ENCODE measurements at places on chromosomes 1 and 21.

GRCh38 chr1:18646786-18647410 is 16.3 kb downstream of the PAX7 start:
- DNase-seq, result no peak

DNA sequence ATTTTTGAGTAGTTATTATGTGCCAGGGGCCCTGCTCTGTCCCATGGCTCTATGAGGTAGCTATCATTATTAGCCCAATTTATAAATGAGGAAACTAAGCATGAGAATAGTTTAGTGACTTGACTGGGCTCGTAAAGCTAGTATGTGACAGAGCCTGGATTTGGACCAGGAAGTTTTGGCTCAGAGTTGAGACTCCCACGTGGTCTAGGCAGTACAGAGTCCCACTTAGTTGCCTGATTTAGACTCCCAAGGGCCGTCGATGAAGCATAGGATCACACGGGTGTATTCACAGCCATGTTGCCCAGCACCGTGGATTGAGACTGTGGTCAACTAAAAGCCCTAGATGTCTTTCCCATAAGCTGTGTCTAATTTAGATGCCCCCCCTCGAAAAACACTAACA is 81.7 kb downstream of the DDX20 start:
- DNase-seq, result no peak

DNA sequence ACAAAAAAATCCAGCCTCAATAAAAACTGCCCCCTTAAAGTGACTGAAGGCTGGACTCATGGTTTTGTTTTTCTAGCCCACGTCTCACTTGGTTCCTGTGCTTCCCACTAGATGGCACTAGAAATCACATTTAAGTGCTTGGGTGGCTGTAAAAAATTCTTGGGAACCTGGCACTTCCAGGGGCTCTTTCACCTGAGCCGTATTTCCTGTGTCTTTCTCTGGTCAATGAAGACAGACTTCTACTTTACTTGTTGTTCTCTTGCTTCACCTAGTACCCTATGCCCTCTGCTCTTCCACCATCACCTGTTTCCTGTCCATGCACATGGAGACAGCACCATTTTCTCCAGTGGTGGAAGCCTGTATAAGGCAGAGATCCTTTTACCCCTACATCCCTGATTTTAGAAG is 20.0 kb downstream of the METTL13 start:
- no peak for DNase-seq

DNA sequence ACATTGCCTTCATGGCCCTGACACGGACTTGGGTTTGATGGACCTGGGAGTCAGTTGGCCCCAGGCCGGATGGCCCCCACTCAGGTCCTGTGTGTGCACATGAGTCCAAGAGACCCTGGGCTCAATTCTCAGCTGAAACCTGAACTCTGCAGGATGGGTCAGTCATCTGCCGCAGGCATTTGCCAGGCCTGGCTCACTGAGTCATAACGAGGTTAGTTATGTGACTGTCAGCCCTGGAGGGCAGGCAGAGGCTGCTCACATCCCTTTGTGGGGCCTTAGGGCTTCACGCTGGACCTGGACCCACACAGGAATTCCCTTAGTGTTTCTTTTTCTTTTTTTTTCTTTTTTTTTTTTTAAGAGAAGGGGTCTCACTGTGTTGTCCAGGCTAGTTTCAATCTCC is 46.5 kb downstream of the PSMG1 start:
- DNase-seq, result no peak

- no peak for DNase-seq
These were observed 749 bp downstream of the PCBP3 start for GRCh38 chr21:45644041-45644906.

GRCh38 chr1:240149484-240150094 is 57.9 kb downstream of the FMN2 start:
- DNase-seq, result no peak

DNA sequence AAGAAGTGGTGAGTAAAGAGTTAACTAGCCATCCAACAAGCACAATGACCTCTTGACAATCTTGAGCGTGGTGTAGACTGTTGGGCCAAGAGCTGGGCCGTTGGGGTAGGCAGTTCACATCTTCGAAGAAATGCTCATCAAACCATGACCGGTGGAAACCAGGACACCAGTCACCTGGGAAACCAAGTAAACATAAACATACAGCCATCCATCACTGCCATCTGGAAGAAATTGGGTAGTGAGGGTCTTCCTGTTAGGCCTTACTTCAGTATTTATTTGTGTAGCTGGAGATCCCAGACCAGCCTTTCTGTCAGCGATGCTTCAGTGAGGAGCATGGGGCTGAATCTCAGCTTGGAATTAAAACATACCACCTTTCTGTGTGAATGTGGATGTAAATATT is 108.1 kb upstream of the HAO2 start:
- DNase-seq, result no peak

GRCh38 chr1:203116091-203116820 is 11.3 kb upstream of the ADORA1 start:
- no peak for DNase-seq

GRCh38 chr1:206032380-206033140 is 8.9 kb upstream of the CTSE start:
- DNase-seq, result no peak

DNA sequence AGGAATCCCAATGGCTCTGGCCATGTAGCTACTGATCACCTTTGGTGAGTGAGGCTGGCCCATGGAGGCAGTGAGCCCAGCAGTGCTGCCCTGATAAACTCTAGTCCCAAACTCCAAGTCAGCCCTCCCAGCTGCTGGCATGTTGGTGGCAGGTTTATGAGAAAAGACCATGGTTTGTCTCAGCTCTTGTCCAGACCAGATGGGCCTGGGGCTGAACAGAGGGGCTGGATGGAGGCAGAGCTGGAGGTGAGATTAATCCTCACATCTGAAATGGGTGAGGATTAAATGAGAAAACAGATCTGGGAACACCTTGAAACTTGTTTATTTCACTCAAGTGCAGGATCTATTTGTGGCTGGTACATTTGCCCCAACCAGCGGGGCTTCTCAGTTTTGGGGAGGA is 3.2 kb downstream of the TMEM269 start:
- no peak for DNase-seq

DNA sequence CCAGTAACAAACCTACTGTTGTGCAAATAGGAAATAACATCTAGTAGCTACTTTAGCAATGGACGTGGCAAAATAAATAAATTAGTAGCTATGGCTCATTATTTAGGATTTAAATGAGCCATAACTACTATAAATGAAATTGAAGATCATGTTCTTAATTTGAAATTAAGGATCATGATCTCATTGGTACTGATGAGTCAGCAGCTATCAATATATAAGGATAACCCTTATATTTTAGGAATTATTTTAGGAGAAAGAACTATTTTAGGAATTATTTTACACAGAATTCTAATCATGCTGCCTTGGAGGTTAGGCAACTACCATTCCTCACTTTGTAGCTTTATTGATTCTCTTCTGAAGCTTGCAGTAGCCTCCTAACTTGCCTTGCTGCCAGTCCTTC is 24.0 kb downstream of the DR1 start:
- no peak for DNase-seq

- no peak for DNase-seq
These were observed 100.7 kb upstream of the TSPAN2 start for GRCh38 chr1:115189814-115190539.

DNA sequence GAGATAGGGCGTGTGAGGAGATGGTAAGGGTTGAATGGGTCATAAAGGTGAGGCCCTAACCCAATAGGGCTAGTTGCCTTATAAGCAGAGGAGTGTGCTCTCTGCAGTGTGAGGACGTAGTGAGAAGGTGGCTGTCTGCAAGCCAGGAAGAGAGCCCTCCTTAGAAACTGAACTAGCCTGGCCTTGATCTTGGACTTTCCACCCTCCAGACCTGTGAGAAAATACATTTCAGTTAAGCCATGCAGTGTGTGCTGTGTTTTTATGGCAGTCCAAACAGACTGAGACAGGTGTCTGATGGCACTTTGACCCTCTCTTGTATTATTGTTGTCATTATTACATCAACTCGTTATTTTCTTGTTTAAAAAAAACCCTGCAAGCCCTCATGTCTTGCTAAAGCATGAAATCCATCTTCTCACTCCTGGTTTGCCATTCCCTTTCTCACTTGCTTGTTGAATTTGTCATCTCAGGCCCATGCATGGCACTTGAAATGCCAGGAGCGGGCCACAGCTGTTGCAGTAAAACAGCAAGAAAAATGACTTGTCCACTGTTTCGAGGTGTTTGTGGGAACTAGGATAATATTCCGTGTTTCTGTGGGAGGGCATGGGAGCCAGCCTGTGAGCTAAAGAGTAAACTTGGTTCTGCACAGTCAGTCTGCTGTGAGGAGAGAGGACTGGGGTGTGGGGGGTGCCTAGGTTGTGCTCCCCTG is 78.6 kb downstream of the STUM start:
- DNase-seq, result no peak

DNA sequence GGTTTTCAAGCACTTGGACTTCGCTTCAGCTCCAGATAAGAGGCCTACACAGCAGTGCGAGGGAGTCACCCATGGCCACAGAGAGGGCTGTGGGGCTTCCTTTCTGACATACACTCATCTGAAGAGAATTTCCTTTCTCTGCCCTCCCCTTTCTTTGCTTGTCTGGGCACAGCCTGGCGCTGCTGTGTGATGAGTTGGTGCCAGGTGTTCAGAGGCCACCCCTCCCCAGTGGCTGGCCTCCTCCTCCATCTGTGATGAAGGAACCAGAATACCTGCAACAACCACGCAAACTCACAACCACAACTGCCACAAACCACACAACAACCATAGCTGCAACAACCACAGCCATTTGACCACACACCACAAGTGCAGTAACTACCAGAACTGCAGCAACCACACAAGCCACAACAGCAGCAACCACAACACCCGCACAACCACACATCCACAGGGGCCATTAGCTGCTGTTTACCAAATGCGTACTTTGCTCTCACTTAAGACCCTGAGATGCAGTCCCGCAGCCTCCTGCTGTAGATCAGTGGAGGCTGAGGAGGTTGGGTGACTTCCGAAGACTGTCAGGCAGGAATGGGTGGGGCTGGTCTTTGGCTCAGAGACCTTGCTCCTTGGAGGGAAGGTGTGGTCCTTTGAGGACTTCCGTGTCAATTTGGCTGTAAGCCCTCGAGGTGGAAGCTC is 71.1 kb downstream of the IER5 start:
- DNase-seq, result no peak

- DNase-seq, result no peak
These were observed 62.5 kb downstream of the PEX14 start for GRCh38 chr1:10537082-10537766.

- no peak for DNase-seq
These were observed 165.8 kb downstream of the AK5 start for GRCh38 chr1:77447669-77448068.

- no peak for DNase-seq
These were observed 223.0 kb downstream of the AJAP1 start for GRCh38 chr1:4877426-4877825.

- no peak for DNase-seq
These were observed 89.8 kb downstream of the SMYD3 start for GRCh38 chr1:246417152-246417812.

- no peak for DNase-seq
These were observed 51.4 kb downstream of the GRIK1 start for GRCh38 chr21:29888437-29888836.

- no peak for DNase-seq
These were observed 152.7 kb downstream of the CHRM3 start for GRCh38 chr1:239539051-239539450.

DNA sequence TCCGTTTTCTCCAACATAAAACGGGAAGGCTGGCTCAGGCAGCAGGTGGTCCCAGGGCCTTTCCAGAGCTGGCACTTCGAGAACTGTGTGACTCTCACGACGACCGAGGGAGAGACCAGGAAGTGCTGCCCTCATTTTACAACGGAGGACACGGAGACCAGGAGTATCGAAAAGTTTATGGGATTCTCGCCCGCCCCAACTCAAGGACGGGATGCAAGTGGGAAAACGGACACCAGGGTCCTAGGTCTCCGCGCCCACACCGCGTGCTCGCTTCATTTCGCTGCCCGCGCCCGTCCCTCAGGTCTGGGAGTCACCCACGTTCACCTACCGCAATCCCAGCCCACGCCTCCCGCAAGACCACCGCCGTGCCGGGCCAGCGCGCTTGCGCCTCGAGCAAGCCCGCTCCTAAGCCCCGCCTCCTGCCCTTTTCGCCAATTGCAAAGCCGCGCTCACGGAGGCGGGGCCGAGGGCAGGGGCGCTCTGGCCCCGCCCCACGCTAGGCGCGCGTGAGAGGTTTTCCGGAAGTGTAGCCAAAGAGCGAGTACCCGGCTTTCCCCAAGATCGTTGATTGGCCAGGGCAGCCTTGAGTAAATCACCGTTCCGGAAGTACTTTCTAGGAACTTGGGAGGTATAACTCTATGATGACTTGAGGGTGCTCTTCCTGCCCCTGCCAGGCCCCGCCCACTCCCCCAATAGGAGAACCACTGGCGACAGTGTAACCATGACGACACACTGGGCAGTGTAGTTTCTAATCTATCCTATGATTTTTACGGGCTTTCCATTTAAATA is at the start of gene PARS2:
Gene PARS2 (minus strand): TSS at position 391 of the 789 bp plus-strand sequence. CDS start 5,362 bp downstream, outside the sequence.
- DNase-seq, result peak; percentile 93

DNA sequence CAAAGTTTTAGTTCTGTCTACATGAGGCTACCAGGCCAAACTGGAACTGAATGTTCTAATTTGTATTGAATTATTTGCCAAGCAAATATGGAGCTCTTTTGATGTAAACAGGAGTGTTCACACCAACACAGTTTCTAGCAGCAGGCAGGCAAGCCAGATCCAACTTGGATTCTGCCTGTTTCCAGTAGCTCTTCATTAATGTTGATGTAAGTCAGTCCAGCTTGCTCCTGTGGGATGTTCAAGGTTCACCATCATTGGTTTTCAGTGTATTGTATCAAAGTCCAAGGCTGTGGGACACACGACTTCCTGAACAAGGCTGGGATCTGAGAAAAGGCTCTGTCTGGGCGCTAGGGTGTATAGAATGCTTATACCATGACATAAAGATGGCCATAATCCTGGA is 68.1 kb downstream of the PAPPA2 start:
- DNase-seq, result no peak

DNA sequence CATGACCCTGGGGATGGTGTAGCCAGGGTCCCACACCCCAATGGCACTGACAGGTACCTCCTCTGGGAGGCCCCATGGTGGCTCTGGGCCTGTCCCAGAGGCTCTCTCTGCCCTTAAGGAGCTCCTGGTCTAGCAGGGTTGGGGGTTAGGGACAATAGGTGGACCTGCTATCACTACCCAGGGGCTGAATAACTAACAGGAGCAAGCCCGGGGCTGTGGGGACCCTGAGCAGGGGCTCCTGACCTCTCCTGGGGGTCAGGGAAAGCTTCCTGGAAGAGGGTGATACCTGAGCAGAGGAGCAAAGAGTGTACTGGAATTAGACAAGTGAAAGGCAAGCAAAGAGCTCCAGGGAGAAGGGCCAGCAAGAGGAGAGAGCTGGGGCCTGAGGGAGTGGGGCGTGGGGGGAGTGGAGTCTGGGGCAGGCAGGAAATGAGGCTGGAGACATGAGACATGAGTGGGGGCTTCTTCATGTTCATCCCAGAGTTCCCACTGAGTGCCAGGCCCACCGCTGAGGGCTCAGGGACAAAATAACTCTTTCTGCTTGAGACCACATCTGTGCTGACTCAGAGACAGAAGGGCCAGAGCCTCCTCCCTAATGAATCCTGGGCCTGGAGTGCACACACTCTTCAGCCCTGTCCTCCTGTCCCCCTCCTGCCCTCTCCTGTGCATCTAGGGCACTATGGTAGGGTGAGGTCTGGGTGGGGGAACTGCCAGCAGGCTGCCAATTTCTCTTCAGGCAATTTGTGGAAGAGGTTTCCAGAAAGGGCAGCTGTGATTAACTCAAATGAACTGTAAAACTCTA is 517.6 kb downstream of the PTPRU start:
- DNase-seq, result no peak

All from stimulated activated CD8-positive, alpha-beta memory T cell treated with anti-CD3 and anti-CD28 coated beads, Interleukin-4, amount 100 ng/mL, for 4 hours (primary cell).